ENCODE measurements at places on chromosomes 7 and 10.

DNA sequence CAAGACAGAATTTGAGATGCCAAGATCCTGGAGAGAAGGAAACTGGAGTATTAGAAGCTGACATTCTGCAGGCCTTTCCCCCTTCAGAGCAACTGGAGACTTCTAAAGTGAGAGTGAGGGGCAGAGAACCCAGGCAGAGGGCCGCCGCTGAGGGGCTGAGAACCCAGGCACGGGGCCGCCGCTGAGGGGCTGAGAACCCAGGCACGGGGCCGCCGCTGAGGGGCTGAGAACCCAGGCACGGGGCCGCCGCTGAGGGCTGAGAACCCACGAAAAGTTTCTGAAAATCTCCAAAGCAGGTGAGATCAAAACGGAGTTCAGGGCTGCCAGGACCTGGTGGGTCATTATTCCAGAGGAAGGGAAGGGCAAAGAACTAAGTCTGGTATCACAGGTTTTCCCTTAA lies 126.2 kb downstream of the DLG5 start:
- DNase-seq, result no peak

DNA sequence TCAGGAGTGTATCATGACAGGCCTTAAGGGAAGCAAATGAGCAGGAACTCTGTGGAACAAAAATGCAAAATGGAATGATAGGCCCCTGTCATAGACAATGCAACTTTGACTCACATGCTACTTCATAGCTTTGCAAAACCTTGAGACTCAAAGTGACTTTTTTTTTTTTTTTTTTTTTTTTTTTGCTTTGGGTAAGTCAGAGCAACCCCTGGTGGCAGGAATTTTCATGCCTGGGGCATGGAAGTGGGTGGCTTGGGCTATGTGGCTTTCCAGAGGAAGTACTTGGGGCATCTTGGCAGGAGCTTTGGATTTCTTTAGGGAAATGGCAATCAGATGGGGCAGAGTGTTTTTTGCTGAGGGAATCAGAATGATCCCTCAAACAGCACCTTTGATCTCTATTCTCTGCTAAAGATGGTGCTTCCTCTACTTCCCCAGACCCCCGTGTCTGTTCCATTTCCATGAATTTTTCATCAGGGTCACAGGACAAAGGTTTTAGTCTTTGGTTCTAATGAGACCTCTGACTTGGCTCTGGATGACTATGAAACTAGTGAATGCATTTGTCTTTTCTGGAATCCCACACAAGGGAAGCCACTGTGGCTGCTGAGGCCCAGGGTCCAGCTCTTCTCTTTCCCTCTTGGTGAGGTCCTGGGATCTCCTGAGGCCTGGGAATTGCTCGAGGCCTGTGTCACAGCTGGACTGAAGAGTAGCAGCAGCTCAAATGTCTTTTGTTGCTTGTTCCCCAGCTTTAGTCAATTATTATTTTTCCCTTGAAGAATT lies 62.8 kb downstream of the TACC2 start:
- DNase-seq, result no peak

DNA sequence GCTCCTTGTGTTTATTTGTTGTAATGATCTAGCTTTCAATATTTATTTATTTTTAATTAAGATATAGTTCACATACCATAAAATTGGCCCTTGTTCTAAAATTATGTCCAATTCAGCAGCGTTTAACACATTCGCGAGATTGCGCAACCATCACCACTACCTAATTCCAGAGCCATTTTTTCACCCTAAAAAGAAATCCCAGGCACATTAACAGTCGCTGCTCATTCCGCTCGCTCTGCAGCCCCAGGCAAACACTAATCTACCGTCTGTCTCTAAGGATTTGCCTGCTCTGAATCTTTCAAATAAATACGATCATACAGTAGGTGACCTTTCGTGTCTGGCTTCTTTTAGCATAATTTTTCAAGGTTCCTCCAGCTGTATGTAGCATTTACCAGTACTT lies 616.7 kb downstream of the CALN1 start:
- no peak for DNase-seq

- no peak for DNase-seq
These were observed at the start of gene PDK4 for GRCh38 chr7:95596198-95597063. Gene PDK4, minus strand, starts transcription at chr7:95596516. Its CDS starts 223 bp downstream, at chr7:95596293.
